ENCODE measurements at places on chromosomes 6 and 20.

DNA sequence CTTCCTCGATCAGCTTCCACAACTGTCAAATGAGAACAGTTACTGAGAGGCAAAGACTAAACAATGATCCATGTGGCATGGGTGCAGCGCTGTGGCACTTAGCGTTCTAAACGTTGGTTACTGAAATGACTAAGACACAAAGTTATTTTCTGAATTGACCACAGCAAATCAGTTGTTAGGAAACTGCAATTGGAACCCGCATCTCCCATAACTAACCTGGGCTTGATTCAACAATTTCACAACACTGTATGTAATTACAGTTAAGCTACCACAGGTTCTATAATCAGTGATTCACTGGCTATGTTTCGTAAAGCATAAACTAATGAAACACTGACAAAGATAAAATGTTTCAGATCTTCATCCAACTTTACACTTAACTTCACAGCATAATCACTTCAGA, 12.5 kb downstream of the WDR27 start:
- no peak for DNase-seq

GRCh38 chr20:31747640-31748039, 8.6 kb downstream of the TPX2 start:
- no peak for DNase-seq

- DNase-seq: no peak
Observed at GRCh38 chr20:38723848-38724625, at the start of gene SLC32A1. TSS of gene SLC32A1 (plus strand) at chr20:38724486. CDS start at chr20:38724725, 239 bp downstream.

GRCh38 chr20:63493563-63494020, 5.3 kb downstream of the EEF1A2 start:
- DNase-seq: no peak

GRCh38 chr6:42821846-42822245, 40.0 kb downstream of the BICRAL start:
- no peak for DNase-seq

DNA sequence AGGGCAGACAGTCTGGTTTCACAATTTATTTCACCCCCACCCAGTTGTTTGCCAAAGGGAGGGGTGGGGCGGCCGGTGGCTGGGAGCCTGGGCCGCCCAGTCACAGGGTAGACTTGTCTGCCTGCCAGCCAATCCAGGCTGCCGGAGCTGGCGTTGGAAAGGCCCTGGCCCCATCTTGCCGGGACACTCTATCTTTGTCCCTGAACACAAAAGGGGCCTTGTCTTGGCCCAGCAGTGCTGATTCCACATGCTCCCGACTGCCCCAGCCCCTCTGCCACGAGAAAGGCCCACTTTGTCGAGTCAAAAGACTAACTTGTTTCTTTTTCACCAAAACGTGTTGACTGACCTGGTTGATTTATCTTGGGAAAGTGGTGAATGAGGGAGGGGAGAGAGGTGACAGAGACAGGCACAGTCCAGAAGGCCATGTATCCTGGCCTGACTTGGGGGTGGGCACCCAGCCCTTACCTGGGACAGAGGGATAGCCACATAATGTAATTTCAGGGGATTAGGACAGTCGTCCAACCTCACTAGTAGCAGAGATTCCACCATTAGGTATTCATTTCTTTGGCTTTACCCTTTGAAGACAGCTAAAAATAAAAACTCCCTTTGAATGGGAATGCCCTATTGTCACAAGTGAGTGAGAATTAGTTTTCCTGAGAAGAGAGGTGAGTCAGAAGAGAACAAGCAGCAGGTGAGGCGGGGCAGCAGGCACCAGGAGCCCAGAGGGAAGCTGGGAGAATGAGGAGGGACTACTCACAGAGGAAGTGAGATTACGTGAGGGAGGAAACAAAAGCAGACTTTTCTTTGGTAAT, 67.0 kb upstream of the SIRPA start:
- DNase-seq: no peak

GRCh38 chr20:48788486-48789072, 39.2 kb downstream of the PREX1 start:
- DNase-seq: no peak

- DNase-seq: no peak
Observed at GRCh38 chr20:8951164-8951563, 117.7 kb upstream of the PLCB4 start.

GRCh38 chr20:8431538-8432434, 299.7 kb downstream of the PLCB1 start:
- DNase-seq: peak; percentile 34

GRCh38 chr20:43938932-43939761, 24.5 kb downstream of the TOX2 start:
- DNase-seq: peak; percentile 57

Data from left kidney (tissue), 8 donors.